H9 (cell line): ENCODE measurements at places on chromosomes 12 and 14. TPM values are rescaled to one million over a fixed set of nuclear protein-coding genes. Genes with fewer than 3 reads are reported as not detected.

The NANOG gene
- 199 and 211 TPM in 2 replicates for total RNA-seq

- DNase-seq: no peak
Observed at GRCh38 chr14:31966896-31967668, 110.0 kb upstream of the ARHGAP5 start.

DNA sequence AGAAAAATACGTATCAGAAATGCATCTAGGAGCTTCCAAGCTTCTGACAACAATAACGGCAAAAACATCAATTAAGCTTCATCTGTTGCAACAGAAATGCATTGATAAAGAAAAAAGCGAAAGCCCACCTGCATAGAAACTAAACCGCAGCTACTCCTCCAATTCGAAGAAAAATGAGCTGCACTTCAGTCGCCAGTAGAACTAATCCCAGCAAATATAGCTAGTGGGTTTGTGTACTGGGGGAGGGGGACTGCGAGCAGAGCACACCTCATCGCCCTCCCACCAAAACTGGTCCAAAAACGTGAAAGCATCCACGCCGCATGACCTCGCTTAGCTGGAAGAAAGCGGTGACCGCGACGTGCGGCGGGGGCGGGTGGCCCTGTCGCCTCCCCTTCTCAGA is 1.2 kb downstream of the SLC35F4 start:
- no peak for DNase-seq

GRCh38 chr14:34056046-34056445 is 105.2 kb upstream of the EGLN3 start:
- no peak for DNase-seq

DNA sequence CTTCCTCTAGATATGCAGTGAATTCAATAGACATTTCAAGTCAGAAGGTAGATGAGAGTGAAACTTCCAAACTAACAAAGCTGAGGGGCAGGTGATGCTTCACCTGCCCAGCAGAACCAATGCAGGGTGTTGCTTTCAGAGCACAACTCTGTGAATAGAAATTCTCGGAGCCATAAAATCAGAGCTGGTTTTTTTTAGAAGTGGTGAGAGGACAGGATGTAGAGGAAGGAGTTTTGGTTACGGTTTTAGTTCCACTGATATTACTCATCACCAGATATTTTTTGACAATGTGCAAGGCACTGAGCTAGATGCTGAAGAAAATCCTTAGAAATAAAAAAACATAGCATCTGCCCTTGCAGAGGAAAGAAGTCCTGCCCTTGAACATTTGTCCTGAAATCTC is 62.2 kb downstream of the BMP4 start:
- no peak for DNase-seq

DNA sequence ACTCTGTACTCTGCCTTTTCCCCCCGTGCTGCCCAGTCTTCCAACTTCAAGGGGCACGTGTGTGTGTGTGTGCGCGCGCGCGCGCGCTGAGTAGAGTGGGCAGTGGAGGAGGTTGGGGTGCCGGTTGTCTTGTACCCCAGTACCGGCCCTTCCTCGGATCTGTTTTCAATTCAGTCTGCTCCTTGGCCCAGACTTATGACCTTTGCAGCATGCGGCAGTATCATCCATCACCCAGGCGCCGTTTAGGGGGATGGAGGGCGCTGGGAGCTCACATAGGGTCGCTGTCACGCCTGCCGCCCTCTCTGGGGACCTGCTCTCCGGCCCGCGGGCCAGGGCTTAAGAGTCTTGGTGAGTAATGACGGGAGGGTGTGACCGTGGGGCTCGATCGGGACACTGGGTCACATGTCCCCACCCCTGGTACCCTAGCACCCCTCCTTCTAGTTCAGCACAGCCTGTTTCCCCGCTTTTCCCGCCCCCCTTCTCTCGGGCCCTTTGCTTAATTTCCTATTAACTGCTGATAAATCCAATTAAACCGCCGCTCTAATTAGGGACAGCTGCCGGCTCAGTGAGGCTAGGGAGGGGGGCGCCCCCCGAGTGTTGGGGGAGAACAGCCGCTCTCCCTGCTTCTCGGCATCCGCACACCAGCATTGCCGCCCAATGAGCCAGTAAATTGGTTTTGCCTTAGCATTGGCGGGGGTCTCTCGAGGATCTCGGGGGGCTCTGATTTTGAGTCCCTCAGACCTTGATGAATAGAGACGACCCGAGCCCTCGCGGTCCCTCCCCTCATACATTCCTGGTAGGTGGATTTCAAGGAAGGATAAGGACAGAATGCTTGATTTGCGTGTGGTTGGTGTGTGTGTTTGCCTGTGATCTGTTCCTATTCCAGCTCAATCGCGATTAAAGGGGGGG is 9.3 kb downstream of the STAC3 start:
- DNase-seq: no peak

DNA sequence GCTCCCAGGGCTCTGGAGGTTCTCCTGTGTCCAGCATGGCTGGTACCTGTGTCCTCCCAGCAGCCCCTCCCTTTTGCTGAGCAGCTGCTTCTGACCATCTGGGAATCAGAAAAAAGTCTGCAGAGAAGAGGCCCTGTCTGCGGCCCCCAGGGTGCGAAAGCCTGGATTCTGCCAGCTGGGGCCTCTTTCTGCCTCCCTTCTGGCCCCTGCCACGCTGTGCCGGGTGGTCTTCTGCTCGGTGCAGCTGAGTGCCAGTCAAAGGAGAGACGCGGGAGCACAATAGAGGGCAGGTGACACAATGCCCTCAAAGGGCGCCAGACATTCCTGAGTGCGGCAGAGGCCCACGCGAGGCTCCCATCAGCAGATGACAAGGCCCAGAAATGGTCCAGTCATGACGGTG is 12.6 kb downstream of the BTBD6 start:
- peak; percentile 22 for DNase-seq

- DNase-seq: peak; percentile 78
Observed at GRCh38 chr12:122182887-122183587, at the start of gene LRRC43. Gene LRRC43 (plus strand): TSS chr12:122183123. CDS start chr12:122183145, 22 bp downstream.

- DNase-seq: no peak
Observed at GRCh38 chr12:85794531-85794930, 41.7 kb downstream of the RASSF9 start.
